ENCODE measurements at places on chromosomes 5 and 9.

- DNase-seq = no peak
These were observed 118.8 kb downstream of the GAPVD1 start for GRCh38 chr9:125380406-125380805.

GRCh38 chr5:78813286-78813685 is 164.7 kb upstream of the LHFPL2 start:
- no peak for DNase-seq

DNA sequence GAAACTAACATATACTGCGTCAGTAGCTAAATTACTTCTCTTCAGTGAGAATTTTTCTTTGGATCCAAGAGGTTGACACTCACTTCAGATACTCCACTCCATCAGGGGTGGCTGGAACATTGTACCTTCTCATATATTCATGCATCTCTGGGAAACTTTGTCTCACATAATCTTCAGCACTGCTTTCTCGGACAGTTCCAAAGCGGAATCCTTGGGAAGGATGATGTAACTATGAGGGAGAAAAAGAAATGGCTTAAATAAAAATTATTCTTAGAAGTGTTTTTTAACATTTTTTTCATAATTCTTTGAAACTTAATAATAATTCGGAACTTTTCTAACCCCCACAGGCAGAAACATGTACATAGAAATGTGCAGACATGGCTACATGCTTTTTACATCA is 33.4 kb upstream of the PPP3R2 start:
- DNase-seq = no peak

GRCh38 chr5:116013936-116014335 is 18.3 kb upstream of the ARL14EPL start:
- DNase-seq = no peak

DNA sequence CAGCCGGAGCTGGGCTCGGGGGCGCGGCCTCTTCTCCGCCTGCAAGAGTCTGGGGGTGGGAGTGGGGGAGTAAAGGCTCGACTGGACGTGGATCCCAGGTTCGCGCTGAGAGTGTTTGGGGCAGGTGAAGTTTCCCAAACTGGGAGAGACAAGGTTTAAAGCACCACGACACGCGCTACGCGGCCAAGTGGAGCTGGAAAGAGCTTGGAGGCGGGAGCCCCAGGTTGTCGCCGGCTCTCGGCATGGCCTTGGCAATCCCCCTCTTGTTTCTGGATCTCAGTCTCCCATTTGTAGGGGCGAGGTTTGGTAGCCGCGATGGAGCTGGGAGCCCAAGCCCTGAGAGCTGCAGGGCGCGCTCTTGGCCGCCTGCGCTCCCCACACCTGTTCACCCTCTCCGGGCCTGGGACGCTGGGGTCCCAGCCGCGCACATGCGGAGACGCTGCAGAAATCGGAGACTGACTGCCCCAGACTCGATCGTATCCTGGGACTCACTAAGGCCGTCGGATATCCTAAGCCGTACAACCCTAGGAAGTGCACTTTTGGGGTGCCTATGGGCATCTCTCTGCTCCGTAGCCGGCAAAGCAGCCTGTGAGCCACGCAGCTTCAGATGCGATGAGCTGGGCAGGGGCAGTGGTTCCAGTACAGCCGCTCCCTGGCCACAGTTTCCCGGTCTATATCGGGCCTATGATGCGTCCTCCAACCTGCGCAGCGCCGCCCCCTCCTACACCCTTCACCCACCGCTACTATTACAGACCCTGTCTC is 937 bp downstream of the TMOD1 start:
- DNase-seq = peak; percentile 34

GRCh38 chr9:130157079-130157478 is 15.1 kb upstream of the NCS1 start:
- no peak for DNase-seq

GRCh38 chr5:88889189-88890069 is 6.4 kb upstream of the MEF2C start:
- no peak for DNase-seq

DNA sequence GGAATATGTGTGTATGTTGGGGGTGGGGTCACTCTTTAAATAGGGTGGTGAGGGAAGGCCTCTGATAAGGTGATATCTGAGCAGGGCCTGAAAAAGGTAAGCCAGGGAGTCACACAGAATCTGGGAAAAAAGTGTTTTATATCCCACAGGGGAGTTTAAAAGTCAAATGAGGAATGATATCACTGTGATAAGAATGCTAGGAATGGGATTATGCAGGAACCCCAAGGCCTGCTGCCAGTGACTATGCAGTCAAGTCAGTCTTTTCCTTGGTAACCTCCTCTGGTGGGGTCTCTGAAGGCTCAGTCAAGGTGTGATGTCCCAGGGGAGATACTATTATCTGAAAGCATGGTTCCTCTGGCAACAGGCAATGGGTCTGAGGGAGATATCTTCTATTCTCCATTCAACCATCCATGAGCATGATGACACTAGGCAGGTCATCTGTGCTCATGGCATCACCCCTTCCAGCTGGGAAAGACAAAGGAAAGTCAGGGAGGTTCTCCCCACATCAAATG is 53.5 kb downstream of the GRIA1 start:
- no peak for DNase-seq
